Urinary bladder (tissue), 4 donors: ENCODE measurements at places on chromosomes 13 and 19. TPM values are rescaled to one million over a fixed set of nuclear protein-coding genes. Genes with fewer than 3 reads are reported as not detected.

DNA sequence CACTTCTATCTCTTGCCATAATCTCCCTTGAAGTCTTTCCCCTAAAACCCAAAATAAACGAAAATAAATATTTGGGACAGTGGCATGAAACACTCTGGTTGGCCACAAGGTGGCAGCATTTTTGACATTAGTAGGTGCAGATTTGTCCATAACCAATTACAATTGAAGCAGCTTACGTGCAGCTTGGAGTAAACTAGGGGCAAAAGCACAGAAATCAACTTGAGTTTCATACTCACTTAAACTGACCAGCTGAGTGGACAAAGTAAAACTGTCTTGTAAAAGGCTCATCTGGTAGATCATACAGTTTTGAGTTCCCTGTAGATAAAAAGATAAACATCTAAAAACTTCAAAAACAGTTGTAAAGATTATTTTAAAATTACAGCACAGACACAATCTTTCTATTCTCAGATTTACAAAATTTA is 18.8 kb downstream of the PDCD5 start:
- DNase-seq, result no peak

GRCh38 chr13:32852526-32852925 is 163.7 kb upstream of the KL start:
- no peak for DNase-seq

DNA sequence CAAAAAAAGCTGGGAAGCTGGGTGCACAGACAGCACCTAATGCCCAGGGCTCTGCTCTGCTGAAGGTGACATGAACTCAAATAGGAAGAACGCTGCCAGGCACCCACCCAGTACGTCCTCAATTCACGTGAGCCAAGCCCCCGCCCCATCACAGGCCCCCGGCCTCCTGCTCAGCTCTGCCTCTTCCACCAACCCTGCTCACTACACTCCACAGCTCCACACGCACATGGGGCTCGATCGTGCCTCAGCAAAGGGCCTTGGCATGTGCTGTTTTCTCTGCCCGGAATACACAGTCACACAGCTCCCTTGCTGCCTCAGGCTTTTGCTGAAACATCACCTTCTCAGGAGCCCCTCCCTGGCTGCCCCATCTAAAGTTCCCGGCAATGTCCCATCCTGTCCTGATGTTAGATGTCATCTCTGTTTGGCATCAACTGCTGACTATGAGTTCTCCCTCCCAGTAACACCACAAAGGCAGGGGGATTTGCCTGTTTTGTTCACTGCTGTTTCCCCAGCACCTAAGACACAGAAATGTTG is 2.3 kb downstream of the ATP13A1 start:
- no peak for DNase-seq

DNA sequence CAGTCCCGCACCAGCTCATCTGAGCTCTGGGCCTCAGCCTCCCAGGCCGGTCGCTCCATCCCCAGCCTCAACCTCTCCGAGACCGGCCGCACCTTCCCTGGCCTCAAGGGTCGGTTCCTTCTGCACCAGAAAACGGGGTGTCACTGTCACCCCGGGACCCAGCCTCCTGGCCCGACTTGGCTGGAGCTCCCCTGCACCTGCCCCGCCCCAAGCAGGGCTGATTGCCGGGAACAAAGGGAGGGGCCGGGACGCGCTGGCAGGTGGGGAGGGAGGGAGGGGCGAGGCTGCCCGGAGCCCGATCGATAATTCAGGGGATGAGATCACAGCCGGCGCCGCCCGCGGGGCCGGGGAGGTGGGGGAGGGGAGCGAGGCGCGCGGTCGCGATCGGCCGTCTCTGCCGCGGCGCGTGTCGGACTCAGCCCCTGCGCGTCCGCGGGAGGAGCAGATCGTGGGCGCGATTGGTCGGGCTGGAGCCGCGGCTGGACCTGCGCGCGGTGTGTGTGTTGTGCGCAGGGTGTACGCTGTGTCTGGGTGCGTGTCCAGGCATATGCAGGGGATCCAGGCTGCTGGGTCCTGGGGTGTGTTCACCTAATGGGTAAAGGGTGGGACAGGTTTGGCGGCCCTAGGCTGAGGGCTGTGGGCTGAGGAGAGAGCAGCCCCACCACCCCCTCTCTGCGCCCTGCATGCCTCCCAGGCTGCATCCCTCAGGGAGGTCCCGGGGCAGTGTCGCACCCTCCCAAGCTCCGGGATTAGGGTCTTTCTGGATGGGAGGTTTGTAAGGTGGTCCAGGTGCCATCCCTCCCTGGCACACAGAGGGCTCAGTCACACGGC is 1.1 kb upstream of the SHC2 start:
- no peak for DNase-seq

DNA sequence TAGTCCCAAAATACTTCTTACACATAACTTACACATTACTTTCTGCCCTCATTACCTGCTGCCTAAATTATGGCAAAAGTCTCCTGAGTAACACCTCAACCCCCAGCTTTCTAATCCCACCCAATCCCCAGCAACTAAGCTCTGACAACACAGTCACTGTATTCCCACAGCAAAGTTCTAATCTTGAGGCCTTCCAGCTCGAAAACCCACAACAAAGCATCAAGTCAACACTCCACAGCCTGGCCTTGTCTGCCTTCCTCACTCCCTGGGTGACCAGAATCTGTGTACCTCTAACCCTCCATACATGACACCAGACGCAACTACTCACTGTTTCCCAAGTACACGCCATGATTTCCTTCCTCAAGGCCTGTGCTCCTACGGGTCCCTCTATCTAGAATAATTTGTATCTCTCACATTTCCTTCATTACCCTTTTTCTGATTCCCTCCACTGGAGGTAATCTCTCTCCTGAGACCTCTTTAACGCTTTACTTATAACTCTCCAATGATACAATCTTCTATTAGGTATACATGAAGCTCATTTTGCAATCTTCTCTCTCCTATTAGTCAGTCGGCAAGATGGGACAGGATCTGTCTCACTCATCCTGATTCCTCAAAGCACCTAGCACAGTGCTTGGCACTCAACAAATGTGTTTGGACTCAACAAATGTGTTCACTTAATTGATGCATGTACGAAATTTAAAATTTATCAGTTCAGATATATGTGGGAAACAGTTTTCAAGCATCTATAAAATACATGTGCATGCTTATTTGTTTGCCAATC is 87.6 kb upstream of the DOCK9 start:
- no peak for DNase-seq

Gene PALM3
- total RNA-seq, result 0.90 TPM

GRCh38 chr13:95019886-95020285 is 281.4 kb downstream of the ABCC4 start:
- no peak for DNase-seq

DNA sequence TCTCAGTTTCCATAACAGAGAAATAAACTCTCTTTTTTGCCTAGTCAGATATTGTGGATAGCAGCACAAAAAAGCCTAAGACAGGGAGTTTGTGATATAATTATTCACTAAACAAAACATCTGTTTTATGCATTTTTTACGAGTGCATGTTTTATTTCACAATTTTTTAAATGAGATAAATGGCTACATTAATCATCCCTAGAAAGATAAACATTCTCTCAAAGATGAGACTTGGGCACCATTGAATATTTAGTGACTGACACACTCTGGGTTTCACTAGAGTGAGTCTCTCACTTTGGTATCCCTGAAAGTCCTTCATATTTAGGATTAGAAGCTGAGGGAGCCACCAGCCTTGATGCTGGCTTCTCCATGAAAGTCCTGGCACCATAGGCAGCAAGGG is 74.3 kb upstream of the LRCH1 start:
- peak; percentile 18 for DNase-seq
